ENCODE measurements at places on chromosomes 5 and 9.

DNA sequence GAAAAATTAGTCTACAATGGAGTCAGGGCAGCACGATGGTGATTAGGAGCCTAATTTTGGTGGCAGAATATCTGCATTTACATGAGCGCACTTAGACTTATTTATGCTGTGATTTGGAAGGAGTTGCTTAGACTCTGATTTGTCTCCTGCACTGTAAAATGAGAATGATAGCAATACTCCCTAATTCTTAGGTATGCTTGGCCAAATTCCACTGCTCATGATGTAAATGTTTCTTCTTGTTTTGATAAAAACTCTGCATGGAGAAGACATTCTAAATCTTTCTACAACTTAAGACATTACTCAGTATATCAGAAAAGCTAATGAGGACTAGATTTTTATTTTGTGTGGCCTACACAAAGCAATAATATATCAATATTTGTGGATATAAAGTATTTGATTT lies 205.4 kb downstream of the CDH18 start:
- no peak for DNase-seq

- no peak for DNase-seq
Observed at GRCh38 chr9:29289365-29289764, 1716.1 kb upstream of the C9orf72 start.

DNA sequence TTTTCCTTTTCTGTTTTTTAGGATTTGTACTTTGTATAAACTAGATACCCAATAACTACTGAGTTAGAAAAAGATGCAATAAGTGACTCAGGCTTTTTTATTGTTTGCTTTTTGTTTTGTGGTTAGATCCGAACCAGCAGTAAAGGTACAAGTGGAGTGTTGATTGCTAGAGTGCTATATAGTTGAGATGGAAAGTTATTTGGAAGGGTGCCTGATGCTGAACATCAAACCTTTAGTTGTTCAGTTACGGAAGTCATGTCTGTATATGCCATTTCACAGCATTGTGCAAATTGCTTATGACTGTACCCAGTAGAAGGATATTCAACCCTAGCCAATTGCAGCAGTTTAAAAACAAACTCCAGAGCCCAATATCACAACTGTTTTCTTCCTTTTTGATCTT lies 285.1 kb downstream of the MAT2B start:
- DNase-seq, result no peak

- no peak for DNase-seq
Observed at GRCh38 chr5:52893863-52894262, 95.3 kb upstream of the ITGA2 start.
